ENCODE measurements at places on chromosomes 3 and 15.

DNA sequence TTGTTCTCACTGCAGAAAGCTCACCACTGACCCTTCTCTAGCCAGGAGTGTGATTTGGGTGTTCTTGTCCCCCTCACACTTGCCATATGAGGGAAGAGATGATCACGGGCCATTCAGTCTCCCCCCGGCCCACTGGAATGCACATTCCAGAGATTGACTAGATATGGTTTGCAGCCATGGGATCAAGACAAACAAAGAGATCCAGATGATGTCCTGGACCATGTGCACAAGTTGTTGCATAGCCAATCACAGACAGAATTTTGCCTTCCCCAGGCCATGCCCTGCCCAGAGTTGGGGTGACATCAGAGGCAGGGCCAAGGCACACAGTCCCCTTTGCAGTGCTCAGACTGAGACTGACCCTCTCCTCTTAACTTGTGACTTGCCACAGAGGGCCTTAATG is 14.8 kb downstream of the MUC13 start:
- DNase-seq = no peak

DNA sequence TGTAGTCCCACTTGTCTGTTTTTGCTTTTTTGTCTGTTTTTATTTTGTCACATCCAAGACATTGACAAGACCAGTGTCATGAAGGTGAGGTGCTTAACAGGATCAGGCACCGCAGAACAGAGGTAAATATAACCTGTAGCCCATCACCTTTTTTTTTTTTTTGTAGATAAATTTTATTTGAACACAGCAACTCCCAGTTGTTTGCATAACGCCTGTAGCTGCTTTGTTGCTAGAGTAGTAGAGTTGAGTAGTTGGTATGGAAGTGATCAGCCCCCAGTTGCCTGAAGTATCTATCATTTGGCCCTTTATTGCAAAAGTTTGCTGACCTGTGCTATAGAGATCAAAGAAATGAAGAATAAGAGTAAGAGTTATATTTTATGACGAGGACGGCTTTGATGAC is 135.0 kb downstream of the TCF12 start:
- no peak for DNase-seq

GRCh38 chr15:22936577-22937472 is 43.3 kb downstream of the CYFIP1 start:
- DNase-seq = no peak

DNA sequence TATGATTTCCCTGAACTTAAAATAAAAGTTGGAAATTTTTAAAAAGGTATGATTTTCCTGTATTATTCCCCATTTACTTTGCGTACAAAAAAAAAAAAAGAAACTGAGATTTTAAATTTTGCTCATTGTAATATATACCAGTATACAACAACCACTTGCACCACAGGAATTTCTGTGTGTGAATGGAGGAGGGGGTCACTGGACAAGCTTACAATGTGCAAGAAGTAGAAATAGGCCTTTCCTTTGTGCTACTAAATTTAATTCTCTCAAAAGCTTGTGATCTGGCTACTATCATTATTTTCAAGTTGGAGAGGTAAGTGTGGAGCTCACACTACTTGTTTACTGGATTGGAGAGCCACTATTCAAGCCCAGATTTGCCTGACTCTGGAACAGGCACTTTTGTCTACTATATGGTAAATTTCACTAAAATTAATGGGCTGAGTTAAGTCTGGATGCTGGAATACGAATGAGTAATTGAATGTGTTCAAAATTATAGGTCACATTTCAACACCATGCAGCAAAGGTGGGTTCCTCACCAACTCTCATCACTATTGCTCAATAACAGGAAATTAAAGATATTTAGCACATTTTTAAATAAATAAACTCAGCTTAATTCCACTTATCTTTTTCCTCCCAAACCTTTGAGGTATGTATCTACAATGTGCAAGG is 148.0 kb upstream of the MBNL1 start:
- DNase-seq = no peak

Measured in activated CD8-positive, alpha-beta memory T cell treated with anti-CD3 and anti-CD28 coated beads for 24 hours (primary cell).